NCI-H2171 treated with DMSO at 0.1 percent for 48 hours (cell line): ENCODE measurements at places on chromosomes 3 and 15.

DNA sequence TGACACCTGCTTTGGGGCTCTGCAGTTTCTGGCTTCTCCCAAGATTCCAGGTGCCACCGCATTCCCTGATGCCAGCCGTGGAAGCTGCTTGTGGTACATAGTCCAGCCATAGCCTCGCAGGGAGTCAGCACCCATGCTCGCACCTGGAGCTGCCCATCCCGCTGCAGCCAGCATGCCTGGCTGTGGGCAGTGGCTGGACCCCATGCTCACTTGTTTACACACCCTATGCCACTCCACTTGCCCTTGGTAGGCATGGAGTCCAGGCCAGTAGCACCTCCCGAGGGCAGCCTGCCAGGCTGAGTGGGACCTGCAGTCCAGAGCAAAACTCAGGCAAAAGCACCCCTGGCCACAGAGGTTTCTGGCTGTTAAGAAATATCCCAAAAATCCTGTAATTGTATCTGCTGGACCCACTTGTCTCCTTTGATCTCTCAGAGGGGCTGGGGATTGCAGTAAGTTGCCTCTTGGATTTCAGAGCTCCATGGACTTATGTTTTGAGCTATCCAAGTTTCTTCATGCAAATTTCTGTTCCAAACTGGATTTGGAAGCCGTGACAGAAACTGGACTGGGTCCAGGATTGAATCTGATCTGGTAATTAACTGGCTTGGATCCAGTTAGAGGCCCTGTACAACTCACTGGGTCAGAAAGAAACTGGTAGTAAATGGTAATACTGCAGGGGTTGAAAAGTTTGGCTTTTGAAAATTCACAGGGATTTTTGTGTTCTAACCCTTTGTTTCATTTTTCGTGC, 149.3 kb downstream of the FMN1 start:
- DNase-seq, result peak; percentile 28

- DNase-seq, result no peak
Observed at GRCh38 chr3:58953288-58953687, 96.5 kb downstream of the CFAP20DC start.

GRCh38 chr3:57952208-57952631, 56.0 kb upstream of the FLNB start:
- DNase-seq, result no peak

DNA sequence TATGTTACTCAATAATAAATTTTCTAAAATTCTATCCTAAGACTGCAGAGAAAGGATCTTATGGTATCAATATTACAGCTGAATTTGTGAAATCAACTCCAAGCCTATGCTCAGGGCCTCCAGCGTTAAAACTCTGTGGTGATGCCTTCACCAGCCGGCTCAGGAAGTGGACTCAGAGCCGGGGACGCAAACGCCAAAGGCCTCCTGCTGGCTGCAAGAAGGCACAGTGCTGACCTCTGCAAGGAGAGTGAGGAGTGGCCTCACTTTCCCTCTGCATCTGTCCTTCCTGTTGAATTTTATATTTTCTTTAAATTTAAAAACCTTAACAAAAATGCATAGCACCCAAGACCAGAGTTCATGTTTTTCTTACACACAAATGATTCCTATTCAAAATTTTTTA, 48.5 kb downstream of the HERC2 start:
- DNase-seq, result no peak

GRCh38 chr3:196166741-196167140, 44.5 kb downstream of the ZDHHC19 start:
- DNase-seq, result no peak

DNA sequence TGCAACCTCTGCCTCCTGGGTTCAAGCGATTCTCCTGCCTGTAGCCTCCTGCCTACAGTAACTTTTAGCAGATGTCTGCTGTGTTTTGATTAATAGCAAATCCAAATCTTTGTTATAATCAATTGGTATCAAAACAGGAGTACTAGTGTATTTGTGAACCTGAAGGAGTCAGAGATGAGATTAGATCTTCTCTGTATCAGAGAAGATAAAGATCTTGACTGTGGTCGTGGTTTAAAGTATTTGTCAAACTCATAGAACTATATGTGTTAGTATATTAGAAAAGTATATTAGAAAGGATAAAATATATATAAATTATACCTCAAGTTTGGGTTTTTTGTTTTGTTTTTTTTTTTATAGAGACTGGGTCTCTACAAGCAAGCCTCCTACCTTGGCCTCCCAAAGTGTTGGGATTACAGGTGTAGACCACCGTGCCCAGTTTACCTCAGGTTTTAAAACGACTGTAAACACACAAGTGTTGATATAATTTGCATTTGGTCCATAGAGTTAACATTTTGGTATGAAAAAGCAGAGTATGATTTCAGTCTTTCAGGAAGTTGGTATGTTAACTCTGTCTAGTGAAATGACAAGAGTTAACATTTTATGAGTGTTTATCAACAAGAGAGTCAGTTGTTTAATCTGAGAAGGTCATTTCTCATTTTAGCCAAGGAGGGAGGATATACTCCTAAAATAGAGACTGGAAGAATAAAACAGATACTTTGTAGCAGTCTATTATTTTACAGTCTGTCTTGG, 18.3 kb downstream of the RTF1 start:
- no peak for DNase-seq

GRCh38 chr15:81126892-81127291, 7.2 kb upstream of the CFAP161 start:
- DNase-seq, result no peak

- DNase-seq, result no peak
Observed at GRCh38 chr3:117355566-117355965, 646.0 kb downstream of the TUSC7 start.

DNA sequence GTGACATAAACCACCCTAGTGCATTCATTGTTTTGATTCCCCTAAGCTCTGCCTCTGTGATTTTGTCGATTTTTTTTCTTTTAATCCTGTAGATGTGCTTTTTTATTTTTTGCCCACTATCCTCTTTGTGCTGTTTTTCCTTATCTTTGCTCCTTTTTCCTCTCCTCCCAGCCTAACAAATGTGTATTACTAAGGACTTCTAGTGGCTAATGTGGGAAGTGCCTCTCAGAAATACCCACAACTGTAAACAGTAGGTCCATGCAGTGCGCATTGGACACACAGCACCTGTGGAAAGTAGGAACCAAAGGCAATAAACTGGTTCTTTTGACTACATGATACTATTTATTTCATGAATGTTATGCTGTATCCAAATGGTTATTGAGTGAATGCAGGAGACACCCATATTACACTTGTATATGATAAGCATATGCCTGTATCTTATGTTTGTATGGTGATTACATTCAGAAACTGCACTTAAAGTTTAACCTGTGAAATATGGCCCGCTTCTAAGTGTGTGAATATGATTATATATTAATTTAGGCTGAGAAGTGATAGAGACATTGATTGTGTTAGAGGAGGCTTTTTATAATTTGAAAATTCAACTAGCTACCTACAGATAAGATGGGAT, 147.8 kb downstream of the PLCL2 start:
- peak; percentile 8 for DNase-seq

DNA sequence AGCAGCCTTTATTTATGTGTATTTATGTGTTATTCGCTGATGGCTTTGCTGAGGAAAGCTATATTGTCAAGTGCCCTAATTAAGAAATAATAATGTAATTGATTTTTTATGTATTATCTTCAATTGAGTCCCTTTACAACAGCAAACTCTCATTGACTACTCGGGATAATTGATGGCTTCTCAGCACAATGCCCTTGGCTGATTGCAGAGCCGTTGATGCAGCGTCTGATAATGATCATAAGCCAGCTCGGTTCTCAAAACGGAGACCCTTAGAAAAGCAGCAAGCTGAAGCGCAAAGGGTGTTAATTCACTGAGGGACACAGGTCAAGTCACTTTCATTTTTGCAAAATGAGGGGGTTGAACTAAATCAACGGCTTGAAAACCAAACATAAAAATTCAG, 357.1 kb upstream of the KCNH8 start:
- no peak for DNase-seq

- DNase-seq, result no peak
Observed at GRCh38 chr3:171419457-171419856, 40.7 kb downstream of the TNIK start.

- no peak for DNase-seq
Observed at GRCh38 chr3:138933068-138933668, 13.8 kb downstream of the FOXL2 start.

GRCh38 chr3:60263191-60263590, 988.1 kb downstream of the FHIT start:
- DNase-seq, result no peak

GRCh38 chr15:98896802-98897732, 110.5 kb downstream of the PGPEP1L start:
- DNase-seq, result peak; percentile 77

DNA sequence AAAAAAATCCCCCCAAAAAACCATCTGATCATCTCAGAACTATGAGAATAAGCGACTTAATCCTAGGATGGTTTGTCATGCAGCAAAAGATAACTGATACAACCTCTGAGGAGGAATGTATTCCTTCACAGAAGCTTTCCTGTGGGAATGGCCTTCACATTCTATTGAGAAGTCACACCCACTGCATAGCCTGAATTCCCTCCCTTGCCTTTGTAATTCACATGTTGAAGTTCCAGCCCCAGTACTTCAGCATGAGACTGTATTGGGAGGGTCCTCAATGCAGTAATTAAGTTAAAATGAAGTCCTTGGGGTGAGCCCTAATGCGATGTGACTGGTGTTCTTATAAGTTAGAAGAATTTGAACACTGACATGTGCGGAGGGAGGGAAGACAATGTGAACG, 395.2 kb downstream of the TUSC7 start:
- no peak for DNase-seq

DNA sequence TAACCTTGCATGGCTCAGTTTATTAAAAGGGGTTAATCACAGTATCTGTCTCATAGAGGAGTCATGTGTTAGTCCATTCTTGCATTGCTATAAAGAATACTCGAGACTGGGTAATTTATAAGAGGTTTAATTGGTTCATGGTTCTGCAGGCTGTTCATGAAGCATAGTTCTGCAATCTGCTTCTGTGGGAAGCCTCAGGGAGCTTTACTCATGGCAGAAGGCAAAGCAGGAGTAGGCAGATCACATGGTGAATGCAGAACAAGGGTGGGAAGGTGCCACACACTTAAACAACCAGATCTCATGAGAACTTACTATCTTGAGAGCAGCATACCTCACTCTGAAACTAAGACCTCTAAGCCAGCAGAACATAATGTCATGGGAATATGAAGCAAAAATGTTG, 42.2 kb upstream of the PTX3 start:
- DNase-seq, result no peak

DNA sequence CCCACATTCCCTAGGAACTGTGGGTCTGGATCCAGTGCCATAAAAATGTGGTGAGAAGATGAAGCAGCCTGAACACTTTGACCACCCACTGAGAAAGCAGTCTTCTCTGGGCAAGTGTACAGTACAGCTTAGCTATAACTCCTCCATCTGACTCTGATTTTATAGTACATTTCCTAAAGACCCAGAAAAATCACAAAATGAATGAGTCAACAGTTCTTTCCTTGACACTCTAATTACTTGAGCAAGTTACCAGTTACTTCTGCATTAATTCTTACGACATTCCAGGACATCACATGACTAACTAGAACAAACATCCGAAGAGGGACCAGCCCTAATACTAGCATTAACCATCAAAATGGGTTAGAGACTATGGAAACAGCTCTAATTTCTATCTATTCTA, 148.1 kb upstream of the PEX5L start:
- DNase-seq, result no peak

GRCh38 chr3:37945156-37945806, 45.3 kb upstream of the VILL start:
- no peak for DNase-seq

DNA sequence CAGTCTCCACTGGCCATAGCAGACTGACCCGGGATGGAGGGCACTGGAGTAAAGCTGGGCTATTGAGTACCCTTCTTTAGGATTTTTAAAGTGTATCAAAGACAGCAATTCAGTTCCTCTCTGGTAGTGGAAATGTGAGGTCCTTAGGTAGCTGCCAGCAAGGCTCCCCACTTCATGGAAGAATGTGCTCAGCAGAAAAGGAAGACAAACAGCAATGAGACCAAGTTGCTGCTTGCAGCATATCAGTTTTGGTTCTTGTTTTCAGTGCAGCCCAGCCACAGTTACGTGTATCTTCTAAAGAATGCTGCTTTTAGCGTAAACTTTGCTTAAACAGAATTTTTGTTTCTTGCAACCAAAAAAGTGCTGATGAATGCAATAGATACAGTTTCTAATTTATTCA, 374.0 kb upstream of the CBLB start:
- no peak for DNase-seq

DNA sequence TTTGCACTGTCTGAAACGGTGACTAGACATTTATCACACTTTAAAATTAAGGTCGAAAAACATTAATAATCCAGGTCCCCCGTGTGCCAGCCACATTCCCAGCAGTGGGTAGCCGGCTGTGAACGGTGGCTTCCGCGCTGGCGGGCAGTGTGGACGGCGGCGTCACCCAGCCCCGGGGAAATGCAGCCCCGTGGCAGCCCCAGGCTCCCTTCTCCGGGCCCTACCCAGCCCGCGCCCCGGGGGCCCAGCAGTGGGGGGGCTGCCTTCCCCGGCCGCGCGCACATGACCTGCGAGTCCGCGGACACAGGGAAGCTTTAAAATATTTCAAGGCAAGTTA, 25.3 kb downstream of the GABRA5 start:
- DNase-seq, result no peak
